Fibroblast of lung (primary cell): ENCODE measurements at places on chromosomes 3 and 15. TPM values are rescaled to one million over a fixed set of nuclear protein-coding genes. Genes with fewer than 3 reads are reported as not detected.
A peak's percentile ranks its signal among the peaks of the same experiment; 100 is the strongest.

DNA sequence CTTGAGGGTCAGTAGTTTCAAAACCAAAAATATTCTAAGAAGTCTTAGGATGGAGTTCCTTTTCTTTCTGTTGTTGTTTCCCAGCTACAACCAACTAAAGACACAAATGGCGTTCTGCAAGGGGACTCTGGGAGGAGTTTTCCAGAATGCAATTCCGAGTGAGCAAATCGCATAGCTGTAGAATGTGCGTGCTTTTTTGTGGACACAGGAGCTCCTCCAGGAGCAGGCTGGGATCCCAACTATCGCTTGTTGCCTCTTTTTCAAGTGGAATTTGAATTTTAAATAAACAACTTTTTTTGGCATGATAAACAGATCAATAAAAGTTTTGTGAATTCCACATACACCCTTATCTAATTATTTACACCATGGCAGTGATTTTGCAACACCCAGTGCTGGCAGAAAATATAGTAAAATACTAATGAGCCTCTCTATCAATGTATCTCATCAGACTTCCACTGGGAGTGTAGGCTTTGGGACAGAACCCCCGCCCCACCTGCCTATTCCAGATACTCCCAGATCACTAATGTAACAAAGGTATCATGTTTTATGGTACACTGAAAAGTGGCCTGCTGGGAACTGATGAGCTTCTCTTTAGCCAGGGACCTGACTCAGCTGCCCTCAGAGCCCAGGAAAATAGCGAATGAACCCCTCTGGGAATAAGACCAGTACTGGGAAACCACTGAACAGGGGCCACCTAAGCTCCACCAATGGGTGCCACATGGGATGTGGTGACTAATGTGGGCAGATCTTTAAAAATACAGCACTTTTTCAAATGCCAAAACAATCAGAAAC lies 66.4 kb downstream of the LMCD1 start:
- DNase-seq = no peak

DNA sequence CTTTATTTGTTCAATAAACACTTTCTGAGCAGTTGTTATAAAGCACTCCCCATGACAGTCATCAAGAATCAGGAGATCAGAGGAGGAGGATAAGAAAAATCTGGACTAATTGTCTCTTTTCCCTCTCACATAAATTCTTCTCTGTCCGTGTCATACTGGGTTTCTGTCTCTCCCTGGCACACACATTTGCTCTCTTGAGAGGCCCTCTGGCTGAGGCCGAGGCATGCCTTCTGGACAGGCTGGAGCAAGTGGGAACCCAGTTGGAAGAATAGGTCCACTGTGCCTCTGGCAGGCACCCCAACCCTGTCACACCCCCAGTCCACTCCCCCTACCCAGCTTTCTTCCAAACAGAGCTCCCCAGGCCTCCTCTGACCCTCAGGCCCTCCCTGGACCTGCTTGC lies 315.8 kb downstream of the UACA start:
- DNase-seq = no peak

DNA sequence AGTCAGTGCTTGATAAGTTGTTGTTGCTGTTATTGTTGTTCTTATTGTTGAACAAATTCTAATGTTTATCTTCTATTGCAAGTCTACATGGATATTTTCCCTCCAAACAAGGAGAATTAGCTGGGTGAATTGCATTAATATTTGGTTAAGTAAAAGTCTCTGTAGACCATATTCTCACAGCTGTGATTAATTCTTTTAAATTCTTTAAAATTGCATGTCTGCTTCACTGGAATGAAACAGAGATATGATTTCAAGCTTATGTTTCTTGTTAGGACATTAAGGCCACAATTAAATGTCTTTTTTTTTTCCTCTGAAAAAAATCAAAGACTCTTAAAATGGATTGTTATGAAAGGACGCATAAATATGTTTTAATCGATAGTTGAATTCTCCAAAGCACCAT lies 153.4 kb downstream of the EBLN2 start:
- no peak for DNase-seq

GRCh38 chr3:50642382-50642781 lies 25.4 kb downstream of the MAPKAPK3 start:
- no peak for DNase-seq

DNA sequence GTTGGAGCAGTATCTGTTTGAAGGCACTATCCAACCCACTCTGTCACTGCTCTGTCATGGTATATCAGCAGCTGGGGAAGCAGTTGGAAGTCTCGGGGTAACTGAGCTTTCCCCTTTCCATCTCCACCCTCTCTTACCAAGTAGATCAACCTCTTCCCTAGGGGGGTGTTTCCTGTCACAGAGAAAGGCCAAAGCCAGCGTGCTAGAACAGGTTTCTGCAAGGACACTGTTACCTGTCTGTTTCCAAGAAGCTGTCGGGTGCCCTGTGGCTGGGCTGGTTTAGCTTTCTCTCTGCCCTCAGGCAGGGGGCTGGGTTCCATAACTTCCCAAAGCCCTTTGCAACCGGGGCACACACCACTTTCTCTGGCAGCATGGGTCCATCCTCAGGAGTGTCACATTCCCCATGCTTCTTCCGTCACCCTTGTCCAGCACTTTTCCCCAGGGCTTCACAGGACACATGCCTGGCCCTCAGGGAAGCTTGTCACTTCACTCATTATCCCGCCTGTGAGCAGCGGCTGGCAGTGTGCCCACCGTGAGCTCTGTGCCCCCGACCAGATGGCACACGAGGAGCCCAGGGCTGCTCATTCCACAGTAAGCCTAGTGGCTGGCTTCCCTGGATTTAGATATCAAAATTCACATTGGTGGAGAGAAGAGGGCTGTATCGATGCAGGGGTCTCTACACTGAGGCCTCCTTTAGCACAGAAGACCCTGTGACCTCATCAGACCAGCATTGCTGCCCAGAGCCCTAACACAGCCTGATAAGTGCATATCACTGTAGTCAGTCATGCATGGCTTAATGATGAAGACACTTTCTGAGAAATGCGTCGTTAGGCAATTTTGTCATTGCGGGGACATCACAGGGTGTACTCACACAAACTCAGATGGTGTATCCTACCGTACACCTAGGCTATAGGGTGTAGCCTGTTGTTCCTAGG lies 205.8 kb downstream of the SLCO3A1 start:
- no peak for DNase-seq

DNA sequence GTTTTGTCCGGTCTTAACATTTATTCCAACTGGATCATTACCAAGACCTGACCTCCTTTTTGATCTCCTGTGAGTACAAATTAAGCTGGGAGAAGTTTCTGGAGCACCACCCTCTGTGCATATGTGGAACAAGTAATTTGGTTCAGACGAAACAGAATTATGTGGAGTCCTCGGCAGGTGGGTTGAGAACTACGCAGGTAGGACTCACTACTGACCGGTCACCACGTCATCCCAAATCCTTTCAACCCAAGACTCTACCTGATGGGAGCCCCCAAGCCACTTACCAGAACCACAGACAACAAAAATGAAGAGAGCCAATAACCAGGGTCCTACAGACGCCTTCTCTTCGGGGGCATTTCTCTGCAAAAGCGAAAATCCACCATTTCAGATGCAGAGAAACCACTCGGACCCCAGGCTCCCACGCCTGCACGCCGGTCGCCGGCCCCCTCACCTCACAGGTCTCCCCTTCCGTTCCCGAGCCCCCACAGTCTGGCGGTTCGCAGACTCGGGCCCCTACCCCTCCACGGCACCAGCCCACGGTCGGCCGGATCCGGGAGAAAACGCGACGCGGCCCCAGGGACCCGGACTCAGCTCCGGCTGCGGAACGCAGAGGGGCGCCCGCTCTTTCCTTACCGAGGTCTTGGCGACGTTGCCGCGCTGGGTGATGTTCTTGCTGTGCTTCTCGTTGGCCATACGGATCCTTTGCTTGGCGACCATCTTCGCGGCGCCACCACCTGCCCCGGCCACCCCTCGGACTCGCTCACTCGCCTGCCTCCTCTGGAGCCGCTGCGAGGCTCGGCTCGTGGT lies 674 bp downstream of the SERP1 start:
- peak; percentile 15 for DNase-seq

- DNase-seq = no peak
Measured at GRCh38 chr3:23644676-23645075, 161.1 kb upstream of the UBE2E1 start.

DNA sequence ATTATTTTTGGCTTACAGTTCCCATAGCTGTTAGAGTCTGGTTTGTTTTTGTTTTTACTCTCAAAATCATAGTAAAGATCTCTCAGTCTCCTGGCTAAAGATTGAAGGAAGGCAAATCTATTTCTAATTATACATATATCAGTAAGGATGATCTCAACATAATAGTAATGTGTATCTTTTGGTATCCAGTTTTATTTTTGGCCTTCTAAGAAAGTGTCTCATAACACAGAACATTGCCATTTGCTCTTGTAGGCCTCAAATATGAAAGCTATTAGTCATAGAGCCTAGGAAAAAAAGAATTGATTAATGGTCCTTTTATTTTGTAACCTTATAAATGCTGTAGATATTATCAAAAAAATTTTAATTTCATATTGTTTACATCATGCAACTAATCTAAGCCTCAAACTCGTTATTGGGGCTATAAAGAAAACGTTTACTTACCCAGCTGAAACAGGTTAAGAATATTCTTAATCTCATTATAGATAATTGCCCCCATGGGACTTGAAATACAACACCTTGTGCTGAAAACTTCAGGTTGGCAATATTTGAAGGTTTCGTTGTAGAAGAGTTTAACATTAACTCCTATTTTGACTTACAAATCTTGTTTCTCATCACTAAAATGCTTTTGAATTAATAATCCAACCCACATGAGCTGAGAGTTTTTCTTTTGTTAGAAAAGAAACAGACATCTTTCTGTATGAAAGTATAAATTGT lies 16.7 kb downstream of the FBXO45 start:
- DNase-seq = no peak

GRCh38 chr3:147736226-147736625 lies 327.1 kb downstream of the ZIC1 start:
- no peak for DNase-seq

DNA sequence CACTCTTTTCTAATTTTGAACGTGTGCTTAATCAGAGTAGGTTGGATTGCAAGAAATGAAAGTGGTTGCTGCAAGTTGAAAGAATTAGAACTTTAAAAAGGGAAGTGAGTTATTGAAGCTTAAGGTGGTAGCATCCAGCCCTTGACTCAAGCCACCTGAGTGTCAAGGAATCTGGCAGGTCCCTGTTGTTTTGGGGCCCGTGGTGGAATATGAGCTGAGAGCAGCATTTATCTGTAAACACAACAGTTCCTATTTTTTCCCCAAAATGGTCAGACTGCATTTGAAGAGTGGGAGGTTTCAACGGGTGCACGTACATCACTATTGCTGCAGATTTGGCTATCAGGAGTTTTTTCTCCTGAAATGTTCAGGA lies 1.7 kb downstream of the ITPR1 start:
- DNase-seq = no peak

DNA sequence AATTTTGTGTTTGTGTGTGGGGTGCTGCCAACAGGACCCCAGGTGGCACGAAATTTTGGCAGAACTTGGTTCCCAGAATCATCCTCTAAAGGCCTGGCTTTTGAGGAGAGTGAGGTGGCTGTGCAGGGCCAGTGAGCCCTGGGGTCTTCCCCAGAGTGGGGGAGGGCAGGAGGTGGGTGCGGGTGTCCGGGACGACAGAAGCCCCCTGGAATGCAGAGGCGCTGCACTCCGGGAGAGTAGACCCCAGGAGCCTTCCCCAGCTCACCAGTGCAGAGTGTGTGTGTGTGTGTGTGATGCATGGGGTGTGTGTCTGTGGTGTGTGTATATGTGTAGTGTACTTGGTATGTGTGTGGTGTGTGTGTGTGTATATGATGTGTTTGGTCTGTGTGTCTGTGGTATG lies 44.4 kb upstream of the SEC13 start:
- no peak for DNase-seq

GRCh38 chr15:50146632-50147031 lies 27.6 kb upstream of the ATP8B4 start:
- no peak for DNase-seq

- no peak for DNase-seq
Measured at GRCh38 chr15:88480981-88481380, 13.5 kb downstream of the MRPS11 start.

DNA sequence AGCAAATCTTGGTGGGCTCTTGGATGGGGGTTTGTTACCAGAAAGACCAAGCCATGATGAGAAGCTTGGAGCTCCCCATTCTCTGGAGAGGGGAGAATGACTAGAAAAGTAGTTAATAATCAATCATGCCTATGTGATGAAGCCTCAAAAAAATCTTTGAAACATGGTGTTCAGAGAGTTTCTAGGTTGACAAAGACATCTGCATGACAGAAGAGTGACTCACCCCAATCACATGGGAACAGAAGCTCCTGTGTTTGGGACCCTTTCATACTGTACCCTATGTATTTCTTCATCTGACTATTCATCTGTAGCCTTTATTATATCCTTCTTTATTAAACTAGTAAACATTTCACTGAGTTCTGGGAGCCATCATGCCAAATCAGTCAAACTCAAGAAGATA lies 87.4 kb downstream of the BCHE start:
- no peak for DNase-seq

DNA sequence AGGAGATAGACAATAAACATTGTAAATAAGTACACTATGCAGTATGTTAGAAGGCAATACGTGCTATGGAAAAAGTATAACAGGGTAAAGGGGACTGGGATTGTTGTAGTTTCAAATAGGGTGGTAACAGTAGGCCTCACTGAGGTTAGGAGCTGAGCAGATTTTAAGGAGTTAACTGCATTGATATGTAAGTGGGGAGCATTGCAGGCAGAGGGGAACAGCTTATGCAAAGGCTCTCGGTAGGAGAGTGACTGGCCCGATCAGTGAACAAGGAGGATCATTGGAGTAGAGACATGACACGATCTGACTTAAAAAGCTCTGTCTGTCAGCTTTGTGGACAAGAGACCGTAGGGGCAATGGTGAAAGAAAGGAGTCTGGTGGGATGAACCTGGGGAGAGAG lies 46.8 kb downstream of the PCCB start:
- no peak for DNase-seq

GRCh38 chr15:25470230-25470629 lies 31.4 kb upstream of the UBE3A start:
- DNase-seq = no peak

- DNase-seq = no peak
Measured at GRCh38 chr15:86347245-86347644, 267.6 kb downstream of the AGBL1 start.

- DNase-seq = no peak
Measured at GRCh38 chr3:37813403-37813802, 48.3 kb upstream of the CTDSPL start.

DNA sequence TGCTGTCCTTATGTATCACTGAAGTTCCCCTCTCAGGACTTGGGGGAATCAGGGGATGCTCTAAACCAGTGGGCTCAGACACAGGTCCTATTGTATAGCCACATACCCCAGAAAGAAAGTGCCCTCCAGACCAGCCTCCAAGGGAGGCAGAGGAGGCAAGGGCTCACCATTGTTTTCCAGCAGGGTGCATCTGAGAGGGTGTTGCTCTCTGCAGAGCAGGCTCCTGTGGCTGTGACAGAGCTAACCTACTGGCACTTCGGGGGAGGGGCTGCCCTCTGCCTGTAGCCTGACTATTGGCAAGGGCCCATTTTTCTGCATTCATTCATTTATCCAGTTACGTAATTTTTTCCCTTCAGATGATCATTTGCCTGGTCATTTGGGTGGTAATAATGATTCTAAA lies 39.9 kb downstream of the EEFSEC start:
- no peak for DNase-seq

BCL2A1 gene
- 0.31 and 2.6 TPM in 2 replicates for polyA plus RNA-seq

AMIGO3 gene
- polyA plus RNA-seq = 0.17 TPM in 1 of 2 replicates, not detected in the other

DHFR2 gene
- polyA plus RNA-seq = 2.7 and 4.3 TPM in 2 replicates

FGF7 gene
- 61.5 and 165 TPM in 2 replicates for polyA plus RNA-seq

VPS8 gene
- polyA plus RNA-seq = 21.4 and 24.9 TPM in 2 replicates

GP9 gene
- polyA plus RNA-seq = not detected in 2 replicates

RASGRF1 gene
- polyA plus RNA-seq = 0.02 and 0.09 TPM in 2 replicates

EPHB3 gene
- polyA plus RNA-seq = 1.6 and 2.2 TPM in 2 replicates

ZBBX gene
- not detected in 2 replicates for polyA plus RNA-seq

GOLGA8S gene
- polyA plus RNA-seq = 0.01 and 0.03 TPM in 2 replicates

CHL1 gene
- polyA plus RNA-seq = 0.01 and 0.07 TPM in 2 replicates

COL6A5 gene
- polyA plus RNA-seq = 0.06 TPM in 1 of 2 replicates, not detected in the other
